ENCODE measurements at places on chromosomes 4 and X.

GRCh38 chr4:7610022-7610670 lies 175.4 kb upstream of the PSAPL1 start:
- DNase-seq, result no peak

- DNase-seq, result no peak
Observed at GRCh38 chrX:63402106-63402505, 51.0 kb upstream of the SPIN4 start.

GRCh38 chr4:53908661-53909078 lies 155.7 kb downstream of the CHIC2 start:
- DNase-seq, result no peak

GRCh38 chrX:136336623-136337022 lies 35.9 kb downstream of the ADGRG4 start:
- no peak for DNase-seq

GRCh38 chrX:63835361-63835760 lies 50.3 kb upstream of the ARHGEF9 start:
- DNase-seq, result no peak

GRCh38 chr4:12716896-12717295 lies 767.2 kb downstream of the RAB28 start:
- no peak for DNase-seq

DNA sequence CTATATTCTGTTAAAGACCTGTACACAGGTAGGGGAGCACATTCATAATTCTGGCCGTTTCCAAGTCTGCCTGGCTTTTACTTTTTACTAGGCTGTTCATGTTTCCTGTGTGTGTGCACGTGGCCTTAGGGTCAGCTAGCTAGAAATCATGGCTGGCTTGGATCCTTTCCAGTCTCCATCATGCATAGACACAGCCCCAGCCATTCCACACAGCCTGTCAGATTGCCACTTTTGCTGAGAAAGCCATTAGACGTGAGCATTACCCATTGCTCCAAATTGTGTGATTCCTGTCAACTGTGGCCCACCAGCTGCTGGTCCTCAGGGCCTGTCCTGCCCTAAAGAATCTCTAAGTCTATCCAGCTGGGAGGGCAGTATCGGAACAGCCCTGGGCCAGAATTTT lies 11.4 kb upstream of the SORCS2 start:
- DNase-seq, result no peak

- DNase-seq, result no peak
Observed at GRCh38 chrX:3950373-3950772, 236.9 kb upstream of the PRKX start.

GRCh38 chr4:139242511-139243051 lies 37.4 kb downstream of the MGARP start:
- no peak for DNase-seq

DNA sequence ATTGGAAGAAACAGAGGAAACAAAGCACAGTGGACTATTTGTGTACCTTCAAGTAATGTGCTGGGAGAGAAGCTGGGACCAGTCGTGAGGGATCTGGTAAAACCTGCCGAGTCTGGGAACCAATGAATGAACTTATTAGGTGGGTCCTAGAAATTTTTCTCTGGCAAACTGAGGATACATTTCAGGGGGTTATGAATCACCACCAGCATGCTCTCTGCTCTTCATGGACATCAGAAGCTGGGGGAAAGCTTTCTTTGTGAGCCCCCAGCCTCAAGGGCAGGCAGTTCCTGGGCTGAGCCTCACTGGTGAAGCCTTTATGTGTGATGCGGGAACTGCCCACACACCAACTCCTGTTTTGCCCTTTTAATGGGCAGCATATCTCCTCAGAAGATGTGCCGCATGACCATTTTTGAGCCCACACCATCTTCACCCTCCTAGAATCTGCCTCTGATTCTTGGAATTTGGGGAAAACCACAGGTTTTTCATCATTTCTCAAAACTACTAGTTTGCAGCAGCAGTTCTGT lies 95.4 kb upstream of the ENPP6 start:
- DNase-seq, result no peak

DNA sequence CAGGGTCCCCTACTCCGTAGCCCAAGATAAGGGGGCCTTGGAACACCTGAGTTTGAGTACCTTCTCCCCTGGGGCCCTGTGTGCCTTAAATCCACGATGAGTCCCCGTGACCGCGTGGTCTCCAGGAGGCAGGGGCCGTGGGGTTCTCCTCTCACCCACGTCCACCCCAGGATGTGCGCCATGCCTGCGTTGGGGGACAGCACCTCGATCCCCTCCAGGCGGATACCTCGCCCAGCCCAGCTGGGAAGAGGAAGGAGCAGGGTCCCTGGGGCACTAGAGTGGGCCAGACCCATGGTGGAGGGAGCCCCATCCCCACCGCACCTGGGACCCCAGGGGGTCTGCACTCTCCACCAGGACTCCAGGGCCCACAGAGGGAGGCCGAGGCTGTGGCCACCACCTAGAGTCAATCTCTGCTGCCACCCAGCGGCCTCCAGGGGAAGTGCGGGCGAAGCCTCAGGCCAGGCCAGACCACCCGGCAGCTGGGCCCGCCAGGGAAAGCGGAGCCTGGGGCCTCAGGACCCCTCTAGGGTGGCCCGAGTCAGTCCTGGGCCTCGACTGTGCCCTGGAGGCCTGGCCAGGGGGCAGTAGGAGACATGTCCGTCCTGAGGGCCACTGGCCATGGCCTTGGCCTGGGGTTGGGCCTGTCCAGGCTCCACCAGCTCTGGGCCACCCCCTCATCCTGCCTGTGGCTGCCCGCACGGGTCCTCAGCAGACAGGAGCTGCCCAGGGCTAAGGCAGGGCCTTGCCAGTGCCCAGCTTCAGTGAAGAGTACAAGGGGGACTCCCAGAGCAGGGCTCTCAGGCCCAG lies 55.0 kb downstream of the FAM53A start:
- peak; percentile 51 for DNase-seq

GRCh38 chr4:140720387-140721304 lies 35.5 kb downstream of the TBC1D9 start:
- DNase-seq, result no peak

DNA sequence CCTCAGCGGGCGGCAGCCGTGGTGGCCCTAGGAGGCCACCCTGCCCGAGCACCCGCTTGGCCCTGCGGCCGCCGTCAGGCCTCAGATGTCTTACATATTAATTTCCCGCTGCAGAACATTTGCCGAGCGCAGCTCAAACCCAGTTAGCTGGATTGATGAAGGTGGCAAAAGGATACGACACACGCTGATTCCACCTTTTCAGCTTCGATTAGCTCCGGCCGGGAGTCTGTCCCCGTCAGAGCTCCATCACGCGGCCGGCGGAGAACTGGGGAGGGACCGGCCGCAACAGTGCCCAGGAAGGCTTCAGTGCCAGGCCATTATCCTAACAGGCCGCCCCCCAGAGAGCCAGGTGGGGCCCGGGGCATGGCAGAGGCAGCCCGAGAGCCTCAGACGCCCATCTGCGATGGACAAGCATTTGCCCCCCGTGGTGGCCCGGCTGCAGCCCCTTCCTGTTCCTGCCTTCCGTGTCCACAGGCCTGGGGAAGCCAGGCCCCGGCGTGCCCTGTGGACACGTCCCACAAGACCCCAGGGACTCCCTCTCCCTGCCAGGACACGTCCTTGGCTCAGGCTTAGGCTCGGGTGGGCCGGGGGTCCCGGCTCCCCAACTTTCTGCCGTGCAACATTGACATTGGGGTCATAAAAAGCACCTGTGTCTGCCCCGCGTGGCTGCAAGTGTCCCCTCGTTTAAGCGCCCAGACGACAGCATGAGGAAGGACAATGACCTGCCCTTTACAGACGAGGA lies 133.8 kb upstream of the NKX1-1 start:
- no peak for DNase-seq

DNA sequence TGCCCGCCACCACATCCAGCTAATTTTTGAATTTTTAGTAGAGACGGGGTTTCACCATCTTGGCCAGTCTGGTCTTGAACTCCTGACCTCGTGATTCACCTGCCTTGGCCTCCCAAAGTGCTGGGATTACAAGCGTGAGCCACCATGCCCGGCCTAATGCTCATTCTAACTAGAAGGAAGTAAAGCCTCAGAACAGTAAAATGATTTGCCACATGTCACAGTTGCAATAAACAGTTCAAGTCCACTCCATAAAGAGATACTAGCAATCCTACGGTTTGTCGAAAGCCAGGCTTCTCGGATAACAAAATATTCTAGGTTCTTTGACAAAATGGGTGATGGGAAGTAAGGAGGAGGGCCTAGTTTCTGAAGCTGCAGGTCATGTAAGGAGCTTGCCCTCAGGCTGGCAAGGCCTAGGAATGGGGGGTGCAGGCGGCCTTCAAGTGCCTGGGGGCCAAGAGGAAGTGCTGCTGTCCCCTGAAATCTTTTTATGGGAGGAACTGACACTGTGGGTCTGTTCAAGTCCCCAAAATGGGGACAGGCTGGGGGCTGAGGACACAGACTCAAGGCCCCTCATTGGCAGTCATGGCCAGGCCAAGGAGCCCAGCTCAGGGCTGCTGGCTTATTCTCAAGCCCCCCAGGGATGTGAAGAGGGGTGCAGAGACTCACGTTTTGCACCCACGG lies 31.8 kb upstream of the ACSL1 start:
- DNase-seq, result no peak

GRCh38 chr4:26372525-26373172 lies 51.8 kb downstream of the RBPJ start:
- peak; percentile 70 for DNase-seq

DNA sequence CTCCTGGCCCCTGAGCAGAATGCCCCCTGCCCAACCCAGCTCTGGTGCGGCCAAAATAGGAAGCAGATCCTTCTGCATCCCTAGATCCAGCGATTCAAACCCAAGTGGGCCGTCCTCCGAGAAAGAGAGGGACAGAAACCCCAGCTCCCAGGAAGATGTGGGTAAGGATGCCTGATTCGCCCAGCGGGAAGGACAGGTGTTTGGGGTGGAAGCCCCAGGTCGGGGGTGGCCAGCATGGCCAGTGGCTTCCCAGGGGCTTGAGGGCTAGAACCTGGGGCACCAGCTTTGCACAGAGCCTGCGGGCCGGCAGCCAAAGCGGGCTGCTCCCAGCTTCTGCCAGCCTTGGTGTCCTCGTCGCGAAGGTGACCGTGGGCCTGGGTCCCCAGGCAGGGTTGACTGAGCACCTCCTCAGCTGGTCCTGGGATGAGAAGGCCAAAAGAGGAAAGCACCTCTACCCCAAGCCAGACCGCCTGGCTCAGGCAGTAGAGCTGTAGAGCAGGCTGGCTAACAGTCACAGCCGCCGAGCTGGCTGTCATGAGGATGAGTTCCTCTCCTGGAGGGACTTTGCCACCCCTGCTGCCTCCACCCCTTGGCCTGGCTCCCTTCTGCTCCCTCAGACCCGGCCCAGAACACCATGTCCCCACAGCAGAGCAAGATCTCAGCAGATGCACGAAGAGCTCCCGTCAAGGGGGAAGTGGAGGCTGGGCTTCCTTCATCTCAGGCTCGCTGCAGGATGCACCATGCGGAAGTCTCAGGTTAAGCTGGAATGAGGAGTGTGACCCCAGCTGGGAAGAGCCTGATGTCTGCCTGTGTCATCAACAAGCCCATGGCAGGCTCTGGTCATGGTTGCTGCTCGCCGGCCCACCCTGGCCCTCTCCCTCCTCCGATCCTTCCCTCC lies 59.9 kb downstream of the CPZ start:
- DNase-seq, result no peak
